Activated CD4-positive, alpha-beta memory T cell treated with anti-CD3 and anti-CD28 coated beads for 36 hours (primary cell): ENCODE measurements at places on chromosomes 12 and 14. TPM values are rescaled to one million over a fixed set of nuclear protein-coding genes. Genes with fewer than 3 reads are reported as not detected.

DNA sequence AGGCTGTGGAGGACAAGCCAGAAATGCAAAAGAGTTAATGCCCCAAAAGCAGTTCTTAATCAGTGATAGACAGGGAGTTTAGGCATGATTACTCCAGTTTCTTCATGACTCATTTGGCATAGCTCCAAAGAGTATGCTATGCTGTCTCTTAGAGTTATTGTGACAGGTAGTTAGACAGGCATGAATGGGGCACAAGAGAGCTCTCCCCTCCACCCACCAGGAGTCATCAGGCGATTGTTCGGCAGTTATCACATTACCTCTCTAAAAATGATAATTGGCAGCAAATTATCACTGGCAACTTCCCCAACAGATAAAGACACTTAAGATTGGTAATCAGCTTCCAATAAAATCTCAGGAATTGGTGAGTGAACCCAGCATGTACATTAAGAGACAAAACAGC, 320.1 kb downstream of the DAD1 start:
- DNase-seq = no peak

GRCh38 chr12:32270818-32271710, 128.3 kb upstream of the FGD4 start:
- no peak for DNase-seq

- no peak for DNase-seq
Measured at GRCh38 chr12:13383379-13383778, 186.9 kb downstream of the EMP1 start.

Gene PLA2G1B
- not detected for total RNA-seq

DNA sequence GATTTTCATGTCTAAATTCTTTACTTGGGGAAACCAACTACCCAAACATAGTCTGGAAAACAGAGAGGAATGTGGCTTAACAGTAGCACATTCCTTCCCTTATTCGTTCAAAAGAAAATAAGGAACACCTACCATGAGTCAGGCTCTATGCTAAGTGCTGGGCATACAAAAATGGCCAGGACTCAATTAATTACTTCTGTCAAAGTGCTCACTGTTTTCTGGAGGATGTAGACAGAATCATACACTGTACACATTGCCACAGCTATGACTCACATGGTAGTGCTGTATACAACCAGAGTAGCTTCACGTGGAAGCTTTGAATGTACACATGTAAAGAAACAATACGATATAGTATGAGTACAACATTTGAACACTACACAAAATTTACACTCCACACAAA, 50.1 kb downstream of the SLC25A21 start:
- DNase-seq = no peak
